DMS153 (cell line): ENCODE measurements at places on chromosomes 2 and 18.

DNA sequence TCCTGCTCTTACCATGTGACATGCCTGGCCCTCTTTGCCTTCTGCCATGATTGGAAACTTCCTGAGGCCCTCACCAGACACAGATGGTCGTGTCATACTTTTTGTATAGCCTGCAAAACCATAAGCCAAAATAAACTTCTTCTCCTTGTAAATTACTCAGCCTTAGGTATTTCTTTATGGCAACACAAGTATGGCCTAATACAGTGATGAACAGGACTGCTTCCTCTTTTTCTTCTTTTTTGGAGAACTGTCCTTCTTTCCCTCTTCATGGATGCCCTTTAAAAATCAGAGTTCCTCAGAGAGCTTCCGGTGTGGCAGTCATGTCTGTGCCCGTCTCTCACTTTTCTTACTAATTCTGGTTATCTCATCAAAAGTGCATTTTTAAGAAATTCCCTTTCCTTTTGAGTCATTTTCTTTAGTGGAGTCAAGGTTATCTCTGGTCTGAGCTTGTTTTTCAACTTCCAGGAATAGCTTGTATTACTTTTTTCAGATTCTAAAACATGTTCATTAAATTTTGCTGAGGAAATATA is 9.2 kb upstream of the IL1A start:
- no peak for DNase-seq

DNA sequence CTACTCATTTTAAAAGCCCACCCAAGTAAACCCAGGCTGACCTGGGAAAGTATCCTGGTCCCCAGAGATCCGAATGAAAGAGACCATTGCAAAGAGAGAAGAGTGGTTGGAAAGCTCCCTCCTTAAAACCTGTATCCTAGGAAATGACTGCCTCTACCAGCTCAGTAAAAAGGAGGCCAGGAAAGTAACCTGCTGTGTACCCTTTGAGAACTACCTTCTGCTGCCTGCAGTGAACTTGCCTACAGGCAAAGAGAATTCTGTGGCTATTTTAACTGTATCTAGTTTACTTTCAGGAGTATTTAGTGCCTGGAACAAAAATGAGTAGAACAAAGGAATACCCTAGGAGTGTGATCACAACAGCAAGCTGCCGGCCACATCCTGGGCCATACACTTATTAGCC is 641.7 kb upstream of the NRXN1 start:
- no peak for DNase-seq

GRCh38 chr2:71666094-71666474 is 212.7 kb downstream of the DYSF start:
- no peak for DNase-seq

DNA sequence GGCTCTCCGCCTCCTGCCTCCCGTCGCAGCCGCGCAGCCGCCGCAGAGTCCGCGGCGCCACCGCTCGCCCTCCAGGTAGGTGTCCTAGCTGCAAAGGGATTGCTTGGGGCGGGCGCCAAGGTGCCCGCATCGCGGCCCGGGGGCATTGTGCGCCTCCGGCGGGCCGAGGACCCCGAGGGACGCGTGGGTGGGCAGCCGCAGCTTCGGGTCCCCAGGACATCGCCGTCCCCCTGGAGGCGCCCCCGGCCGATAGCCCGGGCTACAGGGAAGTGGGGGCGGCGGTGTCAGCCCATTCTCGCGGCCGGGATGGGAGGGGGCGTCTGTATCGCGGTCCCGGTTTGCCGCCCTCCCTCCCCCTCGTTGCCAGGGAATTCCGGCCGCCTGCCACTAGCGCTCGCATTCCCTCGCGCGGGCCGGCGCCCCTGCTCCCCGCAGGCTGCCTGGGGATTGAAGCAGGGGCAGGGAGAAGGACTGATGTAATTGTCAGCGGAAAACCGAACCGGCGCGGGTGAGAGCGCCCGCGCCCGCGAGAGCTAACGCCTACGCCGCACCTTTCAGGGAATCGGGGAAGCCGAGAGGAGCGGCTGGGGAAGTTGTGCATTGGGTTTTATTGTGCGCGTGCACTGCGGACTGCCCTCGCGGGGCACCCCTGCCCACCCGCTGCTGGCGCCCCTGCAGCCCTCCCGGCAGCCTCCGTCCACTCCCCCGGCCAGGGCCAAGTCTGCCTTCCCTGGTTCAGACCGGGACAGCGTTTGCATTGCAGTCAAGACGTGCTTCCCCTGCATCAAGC is 483 bp downstream of the OSBPL6 start:
- DNase-seq: peak; percentile 22

GRCh38 chr2:189407281-189408209 is 33.7 kb upstream of the WDR75 start:
- DNase-seq: no peak

DNA sequence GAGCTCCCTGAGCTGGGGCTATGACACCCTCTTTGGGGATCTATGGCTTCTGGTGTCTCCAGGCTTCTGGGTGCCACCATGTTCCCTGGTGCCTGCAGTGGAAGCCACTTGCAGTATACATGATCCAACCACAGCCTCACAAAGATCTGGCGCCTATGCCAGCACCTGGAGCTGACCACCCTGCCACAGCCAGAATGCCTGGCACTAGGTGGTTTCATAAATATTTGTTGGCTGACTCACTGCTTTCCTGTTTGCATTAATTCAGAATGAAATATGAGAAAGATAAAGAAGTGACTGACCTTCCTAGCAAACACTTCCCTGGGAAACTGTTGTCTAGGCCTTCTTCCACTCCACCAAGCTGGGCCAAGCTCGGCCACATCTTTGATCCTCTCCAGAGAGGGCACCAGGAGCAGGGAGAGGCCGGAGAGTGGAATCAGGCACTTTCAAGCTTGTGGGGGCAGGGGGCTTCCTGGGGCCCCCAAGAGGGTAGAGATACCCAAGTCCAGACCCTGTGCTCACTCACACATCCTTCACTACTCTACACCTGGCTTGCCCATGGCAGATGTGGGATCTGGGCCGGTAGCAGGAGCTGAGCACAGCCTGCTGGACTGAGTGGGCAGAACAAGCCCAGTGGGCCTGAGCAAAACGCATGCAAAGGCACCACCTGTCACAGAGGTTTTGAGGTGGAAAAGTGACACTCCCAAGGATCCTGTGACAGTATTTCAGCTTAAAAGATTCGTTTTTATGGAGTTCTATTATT is 565.7 kb downstream of the SLC4A3 start:
- no peak for DNase-seq

DNA sequence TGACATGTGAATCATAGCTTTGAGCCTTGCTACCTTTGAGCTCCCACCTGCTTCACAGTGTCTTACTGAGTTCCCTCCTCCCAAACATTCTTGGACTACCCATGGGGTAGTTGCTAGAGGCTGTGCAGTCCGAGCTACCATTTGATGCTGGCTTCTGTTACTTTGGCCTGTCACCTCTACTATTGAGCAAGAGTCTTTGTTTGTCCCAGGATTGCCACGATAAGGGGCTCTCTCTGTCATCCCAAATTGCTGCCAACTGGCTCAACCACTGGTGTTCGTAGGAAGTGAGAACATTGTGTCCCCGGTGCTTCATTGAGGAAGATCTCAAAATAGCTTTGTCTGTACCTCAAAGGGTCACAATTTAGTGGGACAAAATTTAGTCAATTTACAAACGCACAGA is 59.1 kb upstream of the PAX8 start:
- DNase-seq: no peak

- no peak for DNase-seq
Measured at GRCh38 chr2:151979694-151980093, 119.2 kb downstream of the CACNB4 start.

DNA sequence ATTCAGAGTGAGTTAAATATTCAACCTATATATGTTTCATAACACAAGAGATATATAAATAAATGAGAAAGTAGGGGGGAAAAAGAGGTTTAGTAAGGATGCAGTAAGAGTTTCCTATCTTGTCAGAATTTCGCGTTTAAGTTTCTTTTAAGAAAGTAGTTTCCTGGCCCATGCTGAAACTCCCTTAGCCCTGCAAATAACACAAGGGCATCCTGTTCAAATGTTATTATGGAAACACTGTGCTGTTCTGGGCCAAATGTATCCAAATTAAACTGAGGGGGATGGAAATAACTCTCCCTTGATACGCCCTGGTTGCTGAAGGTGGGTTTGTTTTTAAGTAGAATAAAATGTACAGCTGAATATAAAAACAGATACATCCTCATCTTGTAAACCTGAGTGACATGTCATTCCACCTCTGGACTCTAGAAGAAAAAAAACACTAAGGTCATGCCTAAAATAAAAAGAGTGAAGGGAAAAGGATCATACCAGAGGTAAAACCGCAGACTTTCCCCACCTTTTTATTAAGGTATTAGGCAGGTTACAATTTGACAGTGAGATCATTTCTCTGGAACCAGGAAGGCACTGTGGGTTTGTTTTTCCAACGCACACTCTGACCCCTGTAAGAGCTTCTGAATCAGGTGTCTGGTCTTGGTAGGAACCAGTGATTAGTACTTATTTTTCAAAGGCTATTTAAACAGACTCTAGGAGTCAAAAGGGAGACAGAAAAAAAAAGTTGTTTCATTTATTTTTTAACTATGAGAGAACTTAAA is 16.7 kb downstream of the BCL2 start:
- DNase-seq: no peak

DNA sequence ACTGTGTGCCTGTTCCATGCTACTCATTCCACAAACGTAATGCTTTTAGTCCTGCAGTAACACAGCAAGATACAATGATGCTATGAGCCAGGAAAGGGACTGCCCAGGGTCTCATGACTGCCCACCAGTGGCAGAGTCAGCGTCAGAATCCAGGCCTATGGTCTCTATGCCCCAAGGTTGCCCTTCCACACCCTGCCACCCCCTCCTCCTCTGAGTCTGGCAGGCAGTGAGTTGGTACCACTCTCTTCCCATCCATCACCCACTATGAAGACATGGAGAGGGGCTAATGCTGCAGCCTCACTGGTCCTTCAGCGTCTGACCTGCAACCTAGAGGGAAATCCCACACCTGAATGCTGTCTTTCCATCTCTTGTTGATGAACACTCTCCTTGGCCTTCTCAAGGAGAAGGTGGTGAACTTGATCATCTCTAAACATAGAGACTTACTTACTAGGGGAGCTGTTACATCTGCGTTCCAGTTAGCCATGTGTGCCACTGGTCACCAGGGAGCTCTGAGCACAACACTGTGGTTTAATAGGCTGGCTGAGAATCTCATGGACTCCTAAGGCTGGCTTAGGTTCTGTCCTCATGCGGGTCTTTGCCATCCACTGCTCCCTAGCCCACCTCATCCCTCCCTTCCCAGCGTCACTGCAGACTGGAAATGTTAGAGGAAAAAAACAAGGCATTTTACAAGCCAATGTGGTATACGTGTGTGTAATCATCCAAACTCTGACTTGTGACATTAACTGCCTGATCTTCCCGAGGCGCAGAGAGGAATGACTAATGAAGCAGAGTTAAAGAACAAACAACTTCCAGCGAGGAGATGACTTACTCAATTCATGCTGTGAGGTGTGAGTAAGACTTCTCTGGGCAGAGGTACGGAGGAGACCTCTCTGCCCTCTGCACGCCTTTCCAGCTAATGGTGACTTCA is 28.8 kb downstream of the STEAP3 start:
- no peak for DNase-seq

DNA sequence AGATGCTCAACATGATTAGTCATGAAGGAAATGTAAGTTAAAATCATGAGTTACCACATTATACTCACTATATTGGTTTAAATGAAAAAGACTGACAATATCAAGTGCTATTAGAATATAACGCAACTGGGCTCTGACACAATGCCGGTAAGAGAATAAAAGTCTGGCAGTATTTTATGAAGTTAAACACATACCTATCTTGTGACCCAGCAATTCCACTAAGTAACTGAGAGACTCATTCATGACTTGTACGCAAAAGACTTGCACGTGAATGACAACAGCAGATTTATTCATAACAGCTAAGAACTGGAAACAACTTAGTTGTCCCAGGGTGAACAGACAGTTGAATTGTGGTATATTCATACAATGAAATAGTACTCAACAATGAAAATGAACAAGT is 342.1 kb downstream of the SLC4A3 start:
- DNase-seq: no peak

DNA sequence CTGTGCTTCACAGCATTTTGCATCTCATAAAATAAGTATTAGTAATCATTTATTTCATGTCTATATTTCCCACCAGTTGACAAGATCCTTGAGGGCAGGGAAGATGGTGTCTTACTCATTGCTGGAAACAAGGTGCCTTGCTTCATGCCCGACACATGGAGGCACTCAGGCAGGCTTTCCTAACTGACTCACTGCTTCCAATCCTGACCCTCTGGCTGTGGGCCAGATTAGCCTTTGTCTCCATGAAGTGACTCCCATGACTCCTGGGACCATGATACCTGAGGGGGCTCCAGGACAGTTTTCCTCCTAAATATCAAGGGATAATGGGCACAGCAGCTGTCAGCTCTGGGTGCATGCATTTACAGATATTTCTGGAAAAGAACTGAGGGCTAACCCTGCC is 275.1 kb downstream of the AGPS start:
- DNase-seq: no peak

GRCh38 chr2:147227313-147227712 is 617.5 kb upstream of the ACVR2A start:
- DNase-seq: no peak

GRCh38 chr2:32824070-32824809 is 122.5 kb upstream of the LTBP1 start:
- no peak for DNase-seq

- no peak for DNase-seq
Measured at GRCh38 chr18:57089702-57090101, 57.2 kb upstream of the BOD1L2 start.

DNA sequence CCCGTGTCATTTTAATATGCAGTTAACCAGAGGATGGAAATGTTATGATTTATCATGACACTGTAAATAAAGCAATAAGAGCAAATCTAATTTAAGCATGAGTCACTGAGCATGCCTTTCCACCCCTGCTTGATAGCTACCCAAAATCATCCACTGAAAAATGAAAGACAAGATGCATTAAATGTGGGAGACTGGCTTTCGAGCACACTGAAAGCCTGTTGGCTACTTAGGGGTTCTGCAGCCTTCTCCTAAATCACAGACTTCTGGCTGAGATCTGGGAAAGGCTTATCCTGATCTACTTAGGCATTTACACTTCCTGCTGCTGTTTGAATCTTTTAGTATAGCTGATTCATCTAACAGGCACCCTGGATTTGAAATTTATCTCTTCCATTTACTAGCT is 778.3 kb upstream of the CDH7 start:
- no peak for DNase-seq

DNA sequence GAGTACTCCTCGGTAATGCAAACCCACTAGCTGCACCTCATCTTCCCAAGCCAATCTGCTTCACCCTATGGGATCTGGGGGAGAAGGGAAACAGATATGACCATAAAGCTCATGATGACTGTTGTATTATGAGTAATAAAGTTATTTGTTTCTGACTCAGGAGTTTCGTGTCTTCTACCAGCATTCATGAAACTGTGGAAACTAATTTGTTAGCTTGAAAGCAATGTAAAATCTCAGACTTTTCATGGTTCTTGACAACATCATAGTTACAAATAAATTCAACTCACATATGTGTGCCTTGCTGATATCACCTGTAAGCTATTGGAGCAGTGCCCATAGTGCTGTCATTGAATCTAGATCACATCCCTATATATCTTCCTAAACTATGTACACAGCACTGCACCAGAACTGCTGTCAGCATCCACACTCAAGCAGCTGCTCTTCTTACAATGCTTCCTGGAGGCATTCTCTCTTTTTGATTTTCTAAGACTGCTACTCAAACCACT is 135.6 kb upstream of the KYNU start:
- DNase-seq: no peak
